ENCODE measurements at places on chromosomes 5 and 9. TPM values are rescaled to one million over a fixed set of nuclear protein-coding genes. Genes with fewer than 3 reads are reported as not detected.
A peak's percentile ranks its signal among the peaks of the same experiment; 100 is the strongest.

The PAPPA gene
- 45.1 TPM for polyA plus RNA-seq

DNA sequence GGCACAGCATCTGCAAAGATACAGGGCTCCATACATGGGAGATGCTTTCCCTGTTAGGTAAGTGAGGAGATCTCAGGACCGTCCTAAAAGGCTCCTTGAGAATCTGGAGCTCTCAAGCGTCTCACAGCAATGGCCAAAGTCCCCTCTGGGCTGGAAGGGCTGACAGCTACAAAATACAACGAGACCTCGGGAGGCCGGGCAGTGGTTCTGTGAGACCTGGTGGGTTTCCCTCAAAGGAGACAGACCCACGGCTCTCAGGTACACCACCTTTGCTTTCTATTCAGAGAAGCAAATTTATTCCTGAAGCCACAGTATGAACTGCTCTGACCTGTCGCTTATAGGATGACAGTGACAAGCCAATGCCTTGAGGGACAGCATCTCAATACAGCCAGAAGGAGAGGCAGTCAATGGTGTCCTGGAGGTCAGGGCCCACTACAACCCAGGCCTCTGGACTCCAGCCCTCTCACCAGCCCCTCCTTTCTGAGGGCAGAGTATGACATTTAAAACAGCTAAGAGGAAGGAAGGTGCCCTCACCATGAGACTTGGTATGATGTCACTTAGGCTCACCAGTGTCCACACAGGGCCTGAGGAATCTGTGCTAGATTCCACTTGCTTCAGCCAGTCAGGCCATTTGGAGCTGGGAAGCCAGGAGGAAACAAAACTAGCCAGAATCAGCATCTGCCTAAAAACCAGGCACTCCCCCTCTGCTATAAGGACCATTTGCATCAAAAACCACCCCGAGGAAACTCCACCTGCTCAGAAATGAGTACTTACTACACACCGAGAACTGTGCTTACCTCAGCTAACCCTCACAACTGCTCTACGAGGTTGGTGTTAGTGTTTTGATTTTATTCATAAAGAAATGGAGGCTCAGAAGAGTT lies 86.5 kb upstream of the FSTL4 start:
- DNase-seq = no peak

DNA sequence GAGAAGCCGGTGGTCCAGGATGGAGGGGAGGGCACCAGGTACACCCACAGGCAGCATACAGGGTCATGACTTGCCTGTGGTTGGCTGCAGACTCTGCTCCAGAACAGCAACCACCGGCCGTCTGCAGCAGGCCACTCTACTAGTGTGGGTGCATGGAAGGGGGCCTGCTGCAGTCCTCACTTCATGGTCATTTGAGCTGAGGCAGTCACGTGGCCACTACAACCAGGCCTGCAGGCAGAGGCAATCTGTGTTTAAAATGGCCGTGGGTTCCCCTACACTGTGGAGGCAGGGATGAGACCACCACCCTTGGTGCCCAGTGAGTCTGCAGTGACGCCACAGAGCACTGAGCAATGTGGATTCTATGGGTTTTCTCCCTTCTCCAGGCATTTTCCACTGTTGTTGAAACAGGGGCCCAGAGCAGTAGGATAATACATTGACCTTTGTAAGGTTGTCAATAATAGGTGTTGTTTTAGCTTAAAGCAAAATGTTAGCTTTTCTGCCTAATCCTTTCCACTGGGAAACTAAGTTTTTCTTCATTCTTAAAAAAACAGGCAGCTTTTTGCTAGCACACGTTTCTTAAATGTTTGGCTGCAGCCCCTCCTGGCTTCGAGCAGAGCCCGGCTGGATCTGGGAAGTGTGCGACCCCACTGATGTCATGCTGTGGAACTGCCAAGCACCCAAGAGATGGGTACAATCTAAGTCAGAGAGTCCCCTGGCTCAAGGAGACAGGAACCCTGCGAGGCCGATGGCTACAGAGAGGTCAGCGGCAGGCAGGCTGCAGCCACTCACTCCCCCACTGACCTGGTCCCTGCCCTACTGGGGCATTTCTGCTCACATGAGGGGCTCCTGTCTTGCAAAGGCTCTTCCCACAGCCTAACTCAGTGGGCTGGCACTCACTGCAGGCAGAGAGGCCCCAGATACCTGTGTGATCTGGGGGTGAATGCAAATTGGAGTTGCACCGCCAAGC lies 21.2 kb downstream of the GADD45G start:
- no peak for DNase-seq

DNA sequence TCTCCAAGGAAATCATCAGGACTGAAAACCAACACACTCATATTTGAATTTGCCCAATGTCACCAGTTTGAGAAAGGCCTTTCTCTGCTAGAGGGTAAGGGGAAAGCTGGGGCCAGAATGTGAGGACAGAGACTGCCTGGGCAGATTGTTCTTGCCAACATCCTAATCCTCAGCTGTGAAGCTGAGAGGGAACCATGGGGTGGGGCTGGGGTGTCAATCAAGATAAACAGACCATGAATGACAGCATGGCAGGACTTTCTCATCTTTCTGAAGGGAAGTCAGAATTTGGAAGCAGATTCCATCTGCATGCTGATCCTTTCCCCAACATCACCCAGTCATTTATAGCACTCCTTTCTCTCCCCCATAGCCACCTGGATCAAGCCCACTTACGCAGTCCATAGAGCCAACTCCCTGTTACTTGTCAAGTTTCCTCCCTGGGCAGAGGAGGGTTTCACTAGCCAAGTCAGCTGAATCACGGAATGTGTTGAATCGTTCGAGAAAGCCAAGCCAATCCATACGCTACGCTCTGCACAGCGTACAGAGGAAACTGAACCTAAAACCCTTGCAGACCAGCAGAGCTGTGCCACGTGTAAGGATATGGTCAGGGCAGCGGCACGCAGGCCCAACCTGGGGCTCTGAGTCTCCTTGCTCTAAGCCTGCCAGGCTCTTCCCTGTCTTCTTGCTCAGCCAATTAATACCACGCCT lies 14.9 kb downstream of the GLDC start:
- DNase-seq = no peak

DNA sequence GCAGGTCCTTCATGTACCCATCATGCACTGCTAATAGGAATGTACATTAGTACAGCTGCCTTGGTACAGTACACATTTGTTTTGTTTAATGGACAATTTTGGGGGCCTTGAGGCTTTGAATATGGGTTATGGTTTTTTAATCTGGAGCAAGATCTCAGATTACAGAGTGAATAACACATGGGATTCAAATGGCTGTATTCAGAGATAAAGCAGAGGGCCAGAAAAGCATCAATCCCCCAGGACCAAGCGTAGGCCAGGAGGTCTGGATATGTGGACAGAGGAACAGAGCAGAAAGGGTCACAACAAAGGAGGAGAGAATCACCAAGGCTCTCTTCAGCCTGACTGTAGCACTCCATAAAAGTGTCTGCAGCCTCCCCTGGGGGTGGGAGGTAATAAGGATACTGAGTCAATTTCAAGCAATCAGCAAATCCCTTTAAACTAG lies 47.7 kb upstream of the STK32A start:
- peak; percentile 54 for DNase-seq

The GRHPR gene
- 206 TPM for polyA plus RNA-seq

The PCDHB14 gene
- polyA plus RNA-seq = 10.6 TPM

- no peak for DNase-seq
Measured at GRCh38 chr9:100775912-100776311, 198.0 kb downstream of the CAVIN4 start.

- DNase-seq = no peak
Measured at GRCh38 chr5:137389042-137389441, 110.1 kb downstream of the SPOCK1 start.

The BTNL8 gene
- polyA plus RNA-seq = not detected

Data from SK-N-SH (cell line).